ENCODE measurements at places on chromosomes 1 and 21. TPM values are rescaled to one million over a fixed set of nuclear protein-coding genes. Genes with fewer than 3 reads are reported as not detected.

The KRTAP12-2 gene
- not detected for total RNA-seq

The FCRL5 gene
- 0.37 TPM for total RNA-seq

The TFF2 gene
- total RNA-seq, result not detected

The TRIM45 gene
- total RNA-seq, result 0.50 TPM

The PNRC2 gene
- 188 TPM for total RNA-seq

The BRDT gene
- not detected for total RNA-seq

DNA sequence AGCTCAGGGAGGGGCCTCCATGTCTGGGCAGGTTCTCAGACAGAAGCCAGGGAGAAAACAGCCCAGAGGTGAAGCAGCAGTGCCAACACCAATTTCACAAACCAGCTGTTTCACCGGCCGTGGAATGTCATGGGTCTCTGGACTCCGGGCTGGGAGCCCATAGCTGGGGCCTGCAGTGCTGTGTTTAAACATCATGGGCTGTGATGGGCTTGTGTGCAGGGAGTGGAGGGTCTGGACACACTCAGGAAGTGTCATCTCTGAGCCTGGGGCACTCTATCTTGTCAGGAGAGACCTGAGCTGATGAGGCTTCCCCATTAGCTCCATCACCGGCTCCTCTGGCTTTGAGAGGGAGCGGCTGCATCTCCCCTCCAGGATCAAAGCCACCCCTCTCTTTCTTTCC, 173.6 kb upstream of the IGSF21 start:
- no peak overlapping the region for H3K4me3 ChIP-seq
- H3K27me3 ChIP-seq, result peaks cover 5% of the 10 kb centered on the region
- no peak for DNase-seq
- no peak overlapping the region for H3K27ac ChIP-seq

GRCh38 chr21:42614396-42614795, 39.0 kb upstream of the PDE9A start:
- DNase-seq, result peak; percentile 56
- H3K4me1 ChIP-seq, result peaks cover 5% of the 10 kb centered on the region
- H3K4me3 ChIP-seq, result no peak overlapping the region
- H3K27me3 ChIP-seq, result peaks cover 31% of the 10 kb centered on the region
- H3K27ac ChIP-seq, result peak overlapping the region; percentile 40

DNA sequence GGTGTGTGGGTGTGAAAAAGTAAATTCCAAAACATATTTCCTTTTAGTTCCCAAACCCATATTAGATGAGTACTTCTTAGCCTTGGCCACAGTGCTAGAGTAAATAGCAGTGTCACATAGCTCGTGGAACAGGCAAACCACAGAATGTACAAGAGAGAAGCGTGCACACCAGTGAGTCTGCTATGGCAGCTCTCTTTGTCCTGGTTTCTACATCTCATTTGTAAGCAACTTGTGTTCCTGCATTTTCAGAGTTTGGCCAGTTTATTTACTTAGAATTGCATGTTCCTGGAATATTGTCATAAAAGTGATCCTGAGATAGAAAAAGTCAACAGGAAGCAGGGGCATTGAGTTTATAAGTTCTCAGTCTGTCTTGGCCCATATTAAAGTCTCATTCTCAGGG, 142.1 kb downstream of the DHRS3 start:
- H3K27me3 ChIP-seq, result no peaks in the 10 kb centered on the region
- H3K4me3 ChIP-seq, result peak overlapping the region; percentile 47
- peak overlapping the region; percentile 81 for H3K27ac ChIP-seq
- peaks cover 93% of the 10 kb centered on the region for H3K4me1 ChIP-seq
- H3K36me3 ChIP-seq, result peaks cover 17% of the 10 kb centered on the region

GRCh38 chr1:116277840-116278540, 95.1 kb upstream of the ATP1A1 start:
- no peak for DNase-seq
- no peak overlapping the region for H3K4me3 ChIP-seq
- H3K27ac ChIP-seq, result no peak overlapping the region
- H3K27me3 ChIP-seq, result peaks cover 13% of the 10 kb centered on the region

DNA sequence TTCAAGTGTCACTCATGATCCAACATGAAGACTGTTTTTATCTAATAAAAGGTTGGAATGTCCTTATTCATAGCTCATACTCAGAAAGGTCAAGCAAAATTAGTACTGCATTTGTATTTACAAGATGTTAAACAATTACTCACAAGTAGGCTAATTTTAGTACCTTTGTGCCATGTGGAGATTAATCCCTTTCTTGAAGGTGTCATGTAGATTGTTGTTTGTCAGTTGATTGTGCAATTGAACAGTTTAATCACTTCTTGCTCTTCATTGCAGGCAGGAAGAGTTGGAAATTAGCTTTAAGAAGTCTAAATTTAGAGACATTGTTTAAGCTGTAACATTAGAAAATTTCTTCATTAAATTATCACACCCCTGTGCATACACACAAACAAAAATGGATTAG, 847.1 kb downstream of the KCNT2 start:
- no peaks in the 10 kb centered on the region for H3K4me1 ChIP-seq
- H3K36me3 ChIP-seq, result no peaks in the 10 kb centered on the region
- DNase-seq, result no peak
- H3K4me3 ChIP-seq, result no peak overlapping the region

DNA sequence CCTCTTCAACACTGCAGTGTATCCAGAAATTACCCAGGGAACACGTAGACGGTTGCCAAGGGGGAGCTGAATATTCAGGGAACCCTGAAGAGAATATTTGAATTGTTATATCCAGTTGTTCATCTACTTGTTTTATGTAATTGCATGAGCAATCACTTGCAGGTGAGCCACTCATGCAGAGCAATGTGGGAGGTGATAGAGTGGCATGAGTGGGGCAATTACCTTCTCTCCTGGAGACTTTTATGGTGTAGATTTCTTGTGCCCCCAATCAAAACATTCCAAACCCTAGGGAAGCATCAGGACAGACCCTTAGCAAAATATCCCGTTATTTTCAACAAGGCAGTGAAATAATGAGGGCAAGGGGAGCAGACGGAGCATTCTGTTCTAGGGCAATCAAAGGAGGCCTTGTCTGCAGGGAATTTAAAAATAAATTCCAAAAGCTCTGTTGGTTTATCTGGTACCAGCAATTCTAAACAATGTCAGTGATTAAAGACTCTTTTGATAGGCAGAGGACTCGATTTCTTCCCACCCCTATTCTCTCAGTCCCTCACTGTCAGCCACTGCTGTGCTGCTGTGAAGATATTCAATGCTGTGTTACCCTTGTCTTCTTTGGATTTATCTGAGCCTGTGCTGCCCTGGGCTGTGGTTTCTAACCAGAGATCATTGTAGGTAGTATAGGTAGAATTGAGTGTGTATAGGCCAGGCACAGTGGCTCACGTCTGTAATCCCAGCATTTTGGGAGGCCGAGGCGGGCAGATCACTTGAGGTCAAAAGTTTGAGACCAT, 180.2 kb upstream of the MAP1LC3C start:
- H3K27me3 ChIP-seq, result no peaks in the 10 kb centered on the region
- no peak overlapping the region for H3K27ac ChIP-seq
- DNase-seq, result no peak
- H3K4me3 ChIP-seq, result no peak overlapping the region

GRCh38 chr1:23916209-23917131, 3.3 kb upstream of the CNR2 start:
- H3K36me3 ChIP-seq, result no peaks in the 10 kb centered on the region
- H3K27me3 ChIP-seq, result no peaks in the 10 kb centered on the region
- H3K4me1 ChIP-seq, result peaks cover 26% of the 10 kb centered on the region
- H3K27ac ChIP-seq, result no peak overlapping the region
- H3K4me3 ChIP-seq, result no peak overlapping the region

- no peaks in the 10 kb centered on the region for H3K27me3 ChIP-seq
- no peak overlapping the region for H3K4me3 ChIP-seq
Observed at GRCh38 chr21:9750341-9751086, 770.9 kb upstream of the TPTE start.

DNA sequence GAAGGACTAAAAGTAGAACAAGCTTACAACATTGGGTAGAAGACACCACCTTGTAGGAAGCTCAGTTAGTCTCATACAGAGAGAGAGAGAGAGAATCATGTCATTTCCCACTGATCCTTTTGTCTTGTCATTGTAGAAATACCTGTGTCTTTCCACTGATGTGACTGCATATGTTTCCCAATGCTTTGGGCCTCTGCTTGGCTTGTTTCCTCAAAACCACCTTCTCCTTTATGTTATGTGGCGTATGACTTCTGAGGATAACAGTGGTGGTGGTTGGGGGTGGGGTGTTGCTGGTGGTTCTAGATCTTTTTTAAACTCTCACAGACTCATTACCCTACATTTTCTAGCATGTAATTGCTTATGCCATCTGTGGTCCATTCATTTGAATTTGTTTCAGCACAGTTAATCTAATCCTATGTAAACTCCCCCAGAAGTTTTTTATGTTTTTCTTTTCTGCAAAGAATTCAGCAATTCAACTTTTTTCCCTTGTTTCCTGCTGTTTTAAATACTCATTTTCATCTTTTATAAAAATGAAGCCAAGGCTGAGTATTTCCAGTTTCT, 9.3 kb downstream of the RGL1 start:
- H3K27me3 ChIP-seq, result no peaks in the 10 kb centered on the region
- H3K27ac ChIP-seq, result no peak overlapping the region
- no peak overlapping the region for H3K4me3 ChIP-seq
- no peaks in the 10 kb centered on the region for H3K36me3 ChIP-seq
- no peaks in the 10 kb centered on the region for H3K4me1 ChIP-seq

DNA sequence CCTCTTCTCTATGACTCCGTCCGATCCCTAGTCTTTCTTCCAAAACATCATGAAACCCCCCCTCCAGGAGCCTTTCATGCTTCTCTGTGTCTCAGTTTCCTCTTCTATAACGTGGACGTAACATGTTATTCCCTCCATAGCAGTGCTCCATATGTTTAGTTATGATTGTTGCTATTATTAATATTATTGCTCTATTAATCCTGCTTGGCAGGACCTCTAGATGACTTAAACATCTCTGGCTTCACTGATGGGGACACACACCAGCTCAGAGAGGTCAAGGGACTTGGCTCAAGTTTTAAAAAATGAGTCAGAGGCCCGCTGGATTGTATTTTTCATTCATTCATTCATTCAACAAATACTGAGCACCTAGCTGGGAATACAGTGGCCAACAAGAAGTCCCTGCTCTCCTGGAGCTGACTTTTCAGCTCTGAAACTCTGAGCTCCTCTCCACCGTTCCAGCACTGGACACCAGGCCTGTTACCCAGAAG, 404 bp upstream of the CPLANE2 start:
- no peaks in the 10 kb centered on the region for H3K27me3 ChIP-seq
- H3K4me1 ChIP-seq, result peaks cover 22% of the 10 kb centered on the region
- no peak for DNase-seq

GRCh38 chr1:221435504-221435904, 306.4 kb downstream of the DUSP10 start:
- no peak for DNase-seq
- no peaks in the 10 kb centered on the region for H3K27me3 ChIP-seq
- no peak overlapping the region for H3K27ac ChIP-seq
- H3K4me1 ChIP-seq, result peaks cover 11% of the 10 kb centered on the region

DNA sequence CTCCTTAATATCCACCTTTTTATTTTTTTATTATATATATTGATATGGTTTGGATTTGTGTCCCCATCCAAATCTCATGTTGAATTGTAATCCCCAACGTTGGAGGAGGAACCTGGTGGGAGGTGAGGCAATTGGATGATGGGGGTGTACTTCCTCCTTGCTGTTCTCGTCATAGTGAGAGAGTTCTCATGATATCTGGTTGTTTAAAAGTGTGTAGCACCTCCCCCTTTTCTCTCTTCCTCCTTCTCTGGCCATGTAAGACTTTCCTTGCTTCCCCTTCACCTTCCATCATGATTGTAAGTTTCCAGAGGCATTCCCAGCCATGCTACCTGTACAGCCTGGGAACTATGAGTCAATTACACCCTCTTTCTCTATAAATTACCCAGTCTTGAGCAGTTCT, 22.7 kb upstream of the CCSAP start:
- H3K4me3 ChIP-seq, result no peak overlapping the region
- H3K36me3 ChIP-seq, result no peaks in the 10 kb centered on the region
- peaks cover 30% of the 10 kb centered on the region for H3K27me3 ChIP-seq
- peaks cover 1% of the 10 kb centered on the region for H3K4me1 ChIP-seq
- no peak overlapping the region for H3K27ac ChIP-seq

DNA sequence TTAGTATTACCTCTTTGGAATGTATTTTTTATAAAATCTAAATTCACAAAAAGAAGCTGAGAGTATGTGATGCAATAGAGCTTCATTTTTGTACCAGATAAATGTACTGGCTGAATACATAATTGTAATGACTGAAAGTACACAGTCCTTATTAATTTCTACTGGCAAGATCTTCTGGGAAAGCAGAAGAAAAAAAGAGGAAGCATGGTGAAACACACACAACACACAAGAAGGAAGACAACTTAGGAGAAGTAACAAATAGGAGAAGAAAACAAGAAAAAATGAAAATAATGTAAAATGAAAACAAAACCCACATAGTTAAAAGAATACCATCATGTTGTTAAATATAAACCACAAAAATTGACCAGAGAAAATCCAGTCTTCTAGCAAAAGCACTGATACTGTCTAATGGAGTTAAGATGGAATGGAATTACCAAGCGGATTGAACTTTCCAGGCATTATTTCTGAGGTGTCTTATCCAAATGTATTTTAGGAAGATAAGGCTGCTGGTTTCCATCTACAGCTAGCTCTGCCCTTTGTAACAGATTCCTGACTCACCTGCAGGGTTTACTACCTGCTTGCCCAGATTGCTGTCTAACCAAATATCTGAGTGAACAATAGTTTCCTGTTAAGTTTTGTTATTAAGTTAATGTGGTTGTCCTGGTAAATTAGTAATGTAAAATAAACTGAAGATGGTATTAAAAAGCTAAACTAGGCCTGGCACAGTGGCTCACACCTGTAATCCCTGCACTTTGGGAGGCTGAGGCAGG, 4.5 kb upstream of the COP1 start:
- no peak overlapping the region for H3K4me3 ChIP-seq
- DNase-seq, result no peak
- peaks cover 3% of the 10 kb centered on the region for H3K27me3 ChIP-seq

GRCh38 chr1:210557426-210558077, 228.8 kb downstream of the HHAT start:
- no peak overlapping the region for H3K27ac ChIP-seq
- H3K4me1 ChIP-seq, result no peaks in the 10 kb centered on the region

DNA sequence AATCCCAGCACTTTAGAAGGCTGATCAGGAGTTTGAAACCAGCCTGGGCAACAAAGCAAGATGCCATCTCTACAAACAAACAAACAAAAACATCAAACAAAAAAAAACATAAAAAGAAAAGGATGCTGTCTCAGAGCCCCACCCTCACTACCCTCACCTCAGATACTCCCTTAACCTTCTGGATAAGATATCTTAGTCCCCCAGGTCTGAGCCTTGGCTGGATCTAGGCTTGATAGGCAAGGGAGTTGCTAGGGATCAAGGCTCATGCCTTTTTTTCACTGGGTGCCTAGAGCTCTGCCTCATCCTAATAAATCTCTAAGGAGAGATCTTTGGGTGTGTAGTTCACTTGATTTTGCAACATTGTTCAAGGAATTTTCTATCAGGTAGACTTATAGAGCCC, 7.4 kb downstream of the HDAC1 start:
- no peak overlapping the region for H3K4me3 ChIP-seq
- H3K27ac ChIP-seq, result no peak overlapping the region
- peaks cover 37% of the 10 kb centered on the region for H3K36me3 ChIP-seq
- DNase-seq, result no peak
- H3K27me3 ChIP-seq, result no peaks in the 10 kb centered on the region
- peaks cover 22% of the 10 kb centered on the region for H3K4me1 ChIP-seq
